ENCODE measurements at places on chromosomes 13 and 19.

DNA sequence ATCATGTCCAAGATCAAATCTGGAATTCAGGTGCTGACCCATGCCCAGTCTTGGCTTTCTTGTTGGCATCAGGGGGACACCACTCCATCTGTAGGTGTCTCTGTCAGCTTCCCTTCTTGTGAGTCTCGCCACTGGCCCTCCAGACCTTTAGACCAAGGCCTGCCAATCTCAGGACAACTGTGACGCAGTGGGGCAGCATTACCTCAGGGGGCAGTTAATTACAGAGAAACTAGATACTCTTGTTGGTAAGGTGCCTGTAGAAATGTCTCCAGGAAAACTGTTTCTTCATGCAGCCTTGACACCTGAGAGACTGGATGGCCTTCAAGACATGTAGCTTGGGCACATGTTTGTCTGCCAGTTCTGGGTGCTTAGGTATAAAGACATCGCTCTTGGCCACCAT, 46.7 kb upstream of the DACH1 start:
- DNase-seq: no peak

DNA sequence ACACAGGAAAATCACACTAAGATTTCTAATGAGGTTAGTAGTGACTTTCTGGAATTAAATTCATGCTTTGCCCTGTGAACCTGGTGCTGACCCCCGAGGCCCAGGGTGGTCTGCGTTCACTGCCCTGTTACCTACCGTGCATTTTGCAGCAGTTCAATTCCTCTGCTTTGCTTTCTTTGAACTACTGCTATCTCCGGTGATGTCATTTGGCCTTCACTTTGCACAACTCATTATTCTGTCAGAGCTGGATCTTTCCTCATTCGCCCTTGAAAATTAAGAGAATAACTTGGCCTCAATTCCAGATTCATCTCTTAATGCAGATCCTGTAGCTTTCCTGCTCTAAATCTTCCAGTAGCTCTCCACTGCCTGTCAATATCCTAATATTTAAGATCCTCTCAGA, 8.8 kb upstream of the LRRC63 start:
- no peak for DNase-seq

- peak; percentile 33 for DNase-seq
These were observed 214.2 kb downstream of the FGF9 start for GRCh38 chr13:21884965-21885567.

DNA sequence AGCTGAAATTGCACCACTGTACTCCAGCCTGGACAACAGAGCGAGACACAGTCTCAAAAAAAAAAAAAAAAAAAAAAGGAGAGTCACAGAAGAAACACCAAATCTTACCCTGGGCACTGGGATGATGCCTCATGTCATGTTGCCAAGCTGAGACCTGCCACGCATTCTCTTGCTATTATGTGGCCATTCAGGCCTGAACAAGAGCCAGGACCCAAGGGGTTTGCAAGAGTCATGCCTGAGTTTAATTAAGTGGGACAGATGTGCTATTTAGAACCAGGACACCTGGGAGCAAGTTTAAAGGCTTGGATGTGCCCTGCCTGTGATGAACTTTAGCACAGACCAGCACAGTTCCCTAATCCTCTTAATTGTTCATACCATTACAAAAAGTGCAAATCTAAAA, 9.8 kb downstream of the PNMA8A start:
- DNase-seq: no peak

DNA sequence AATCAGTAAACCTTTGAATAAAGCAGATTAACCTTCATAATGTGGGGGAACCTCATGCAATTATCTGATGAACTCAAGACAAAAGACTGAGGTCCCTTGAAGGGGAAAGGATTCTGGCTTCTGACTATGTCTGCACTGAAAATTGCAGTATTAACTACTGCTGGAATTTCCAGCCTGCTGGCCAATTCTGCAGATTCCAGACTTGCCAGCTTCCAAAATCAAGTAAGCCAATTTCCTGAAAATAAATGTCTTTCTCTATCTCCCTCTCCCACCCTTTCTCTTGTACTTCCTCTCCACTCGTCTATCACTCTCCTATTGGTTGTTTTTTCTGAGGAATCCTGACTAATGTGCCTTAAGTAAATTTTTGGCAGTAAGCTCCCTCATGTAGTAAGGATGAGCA, 1479.9 kb upstream of the PRR20A start:
- DNase-seq: no peak

GRCh38 chr19:13037731-13038130, 42.5 kb downstream of the NFIX start:
- no peak for DNase-seq

DNA sequence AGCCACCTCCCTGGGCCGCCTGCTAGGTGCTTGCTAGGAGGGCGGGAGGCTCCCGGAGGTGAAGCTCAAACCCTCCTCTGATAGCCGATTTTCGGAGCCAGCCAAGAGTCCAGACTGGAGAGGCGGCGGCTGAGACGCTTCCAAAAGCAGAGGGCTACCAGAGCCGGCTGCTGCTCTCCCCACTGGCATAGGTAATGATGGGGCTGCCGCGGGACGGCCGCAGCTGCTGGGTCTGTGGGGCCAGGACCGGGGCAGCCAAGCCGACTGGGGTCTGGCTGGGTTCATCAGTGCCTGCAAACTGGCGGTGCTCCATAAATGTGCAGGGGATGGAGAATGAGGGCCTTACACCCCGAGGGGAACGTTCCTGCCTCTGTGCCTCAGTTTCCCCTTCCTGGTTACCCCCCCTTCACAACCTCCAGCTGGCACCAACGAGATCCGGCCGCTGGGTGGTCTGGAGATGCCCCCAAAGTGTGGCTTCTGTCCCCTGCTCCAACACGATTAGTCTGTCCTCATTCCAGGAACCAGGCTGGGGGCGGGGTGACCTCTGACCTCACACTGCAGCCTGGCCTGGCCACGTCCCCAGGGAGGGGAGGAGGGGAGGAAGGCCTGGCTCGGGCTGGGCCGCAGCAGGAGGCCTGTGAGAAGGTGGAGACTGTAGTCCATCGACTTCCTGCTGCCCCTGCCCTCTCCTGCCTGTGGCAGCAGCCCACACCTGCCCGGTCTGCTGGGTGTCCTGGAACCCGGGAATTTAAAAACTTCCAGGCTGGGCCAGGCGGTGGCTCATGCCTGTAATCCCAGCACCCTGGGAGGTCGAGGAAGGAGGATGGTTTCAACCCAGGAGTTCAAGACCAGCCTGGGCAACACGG, 3.8 kb upstream of the WDR18 start:
- no peak for DNase-seq

All from CD4-positive, CD25-positive, alpha-beta regulatory T cell (primary cell).